ENCODE measurements at places on chromosomes 12 and 14. TPM values are rescaled to one million over a fixed set of nuclear protein-coding genes. Genes with fewer than 3 reads are reported as not detected.

GRCh38 chr14:87046960-87047359, 946.0 kb downstream of the GALC start:
- DNase-seq: no peak

- peak; percentile 21 for DNase-seq
Observed at GRCh38 chr12:119322301-119322723, 12.2 kb upstream of the CCDC60 start.

DNA sequence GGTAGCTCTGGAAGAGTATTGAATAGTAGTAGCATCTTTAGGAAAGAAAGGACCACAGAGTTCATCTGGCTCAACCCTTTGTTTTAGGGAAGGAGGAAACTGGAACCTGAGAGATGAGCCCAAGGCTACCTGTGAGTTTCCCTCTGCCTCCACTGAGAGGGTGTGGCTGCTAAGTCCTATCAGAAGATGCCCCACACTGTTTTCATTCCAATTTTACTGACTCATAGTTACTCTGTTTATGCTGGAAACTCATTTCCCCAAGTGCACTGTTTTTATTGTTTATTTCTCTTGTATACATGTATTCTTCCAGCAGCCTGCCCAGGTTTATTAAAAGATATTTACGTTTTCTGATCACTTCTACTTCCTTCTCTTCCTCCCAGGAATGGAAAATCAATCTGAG, 127.4 kb upstream of the ARHGAP5 start:
- DNase-seq: no peak

GRCh38 chr12:104519190-104520019, 62.7 kb downstream of the CHST11 start:
- no peak for DNase-seq

- no peak for DNase-seq
Observed at GRCh38 chr14:78259831-78260230, 89.7 kb downstream of the NRXN3 start.

DNA sequence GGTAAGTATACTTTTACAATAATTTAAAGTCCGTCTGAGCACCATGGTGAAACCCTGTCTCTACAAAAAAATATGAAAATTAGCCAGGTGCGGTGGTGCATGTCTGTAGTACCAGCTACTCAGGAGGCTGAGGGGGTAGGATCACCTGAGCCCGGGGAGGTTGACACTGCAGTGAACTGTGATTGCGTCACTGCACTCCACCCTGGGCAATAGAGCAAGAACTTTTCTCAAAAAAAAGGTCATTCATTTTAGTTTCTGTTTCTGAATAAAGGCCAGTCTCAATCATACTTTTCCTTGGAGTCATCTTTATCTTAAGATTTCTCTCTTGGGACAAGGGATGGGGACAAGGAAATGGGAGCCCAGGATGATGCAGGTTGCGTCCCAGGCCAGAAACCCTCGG, 12.9 kb downstream of the ANKRD13A start:
- DNase-seq: peak; percentile 41

DNA sequence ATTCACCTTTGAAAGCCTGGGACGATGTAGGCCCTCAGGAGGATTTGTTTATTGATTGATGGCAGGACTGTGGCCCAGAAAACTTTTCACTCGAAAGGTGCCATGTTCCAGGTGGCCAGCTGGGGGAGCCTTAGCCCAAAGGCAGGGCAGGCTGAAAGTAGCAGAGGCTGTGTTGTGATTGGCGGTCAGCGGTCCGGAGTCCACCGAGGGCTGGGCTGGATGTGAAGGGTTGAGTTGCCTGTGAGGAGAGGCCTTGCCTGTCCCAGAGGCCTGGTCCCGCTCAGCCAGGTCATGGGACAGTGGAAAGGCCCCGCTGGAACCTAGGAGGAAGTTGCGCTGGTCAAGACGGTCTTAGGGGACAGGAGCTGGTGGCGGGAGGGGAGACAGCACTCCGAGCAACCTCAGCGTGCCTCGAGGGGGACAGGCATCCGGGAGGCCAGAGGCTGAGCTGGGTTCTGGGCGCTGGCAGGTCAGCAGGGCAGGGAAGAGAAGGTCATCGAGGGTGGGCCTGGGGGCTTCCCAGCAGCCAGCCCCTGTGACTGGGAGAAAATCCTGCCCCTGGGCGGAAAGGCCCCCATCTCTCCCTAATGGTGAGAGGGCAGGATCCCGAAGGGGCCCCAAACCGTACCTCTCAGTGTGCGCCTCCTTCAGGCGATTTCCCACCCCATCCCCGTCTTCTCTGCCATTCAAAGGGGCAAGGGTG, 26.3 kb downstream of the CMA1 start:
- peak; percentile 46 for DNase-seq

- DNase-seq: no peak
Observed at GRCh38 chr12:5458229-5459050, 26.5 kb downstream of the NTF3 start.

GRCh38 chr12:15782667-15783066, 6.5 kb downstream of the EPS8 start:
- DNase-seq: no peak

DNA sequence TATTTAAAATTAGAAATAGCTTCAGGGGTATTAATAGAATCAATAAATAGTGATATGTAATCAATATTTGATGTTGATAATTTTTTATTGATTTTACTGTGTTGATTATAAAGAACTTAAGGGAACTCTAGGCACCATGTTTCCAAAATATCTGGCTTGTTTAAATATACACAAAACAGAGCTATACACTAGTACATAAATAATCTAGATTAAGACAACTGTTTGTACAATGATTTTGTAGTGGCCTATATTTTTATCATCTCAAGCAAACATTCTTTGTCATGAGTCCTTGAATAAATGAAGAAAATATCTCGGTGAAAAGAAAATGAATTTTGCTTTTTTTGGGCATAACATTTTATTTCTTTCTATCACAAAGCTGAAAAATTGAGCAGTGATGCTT, 117.1 kb upstream of the KRR1 start:
- no peak for DNase-seq

DNA sequence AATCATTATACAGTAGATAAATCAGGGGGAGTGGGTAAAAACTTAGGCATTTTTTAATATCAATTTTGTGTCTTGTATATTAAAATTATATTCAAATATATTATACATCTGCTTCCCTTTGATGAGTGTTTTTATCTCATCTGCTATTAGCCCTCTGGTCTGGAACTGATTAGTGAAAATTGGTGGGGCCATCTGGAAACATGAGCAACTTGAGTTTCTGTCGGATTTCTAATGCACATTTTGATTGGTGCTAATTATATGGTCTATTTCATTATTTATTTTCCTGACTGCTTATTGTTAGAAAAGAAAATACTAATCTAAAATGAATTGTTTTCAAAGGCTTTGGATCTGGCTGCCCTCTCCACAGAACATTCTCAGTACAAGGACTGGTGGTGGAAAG, 28.2 kb downstream of the TTC8 start:
- DNase-seq: no peak

DNA sequence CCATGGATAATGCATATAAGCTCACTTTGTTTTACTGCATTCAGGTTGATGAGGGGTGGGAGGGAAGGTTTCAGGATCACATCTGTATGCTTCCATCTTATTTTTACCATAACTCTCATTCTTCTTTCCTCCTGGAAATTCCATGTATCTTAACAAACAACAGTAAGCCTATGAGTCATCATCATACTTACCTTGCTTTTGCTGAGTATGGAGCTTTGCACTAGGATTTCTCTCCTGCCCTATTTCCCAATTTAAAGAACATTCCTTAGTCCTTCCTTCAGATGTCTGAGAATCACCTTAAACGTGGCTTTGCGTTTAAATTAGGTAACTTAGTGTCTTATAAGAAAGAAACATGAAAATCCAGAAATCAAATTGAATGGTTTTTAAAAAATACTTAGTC, 1.6 kb upstream of the CLEC14A start:
- DNase-seq: no peak

DNA sequence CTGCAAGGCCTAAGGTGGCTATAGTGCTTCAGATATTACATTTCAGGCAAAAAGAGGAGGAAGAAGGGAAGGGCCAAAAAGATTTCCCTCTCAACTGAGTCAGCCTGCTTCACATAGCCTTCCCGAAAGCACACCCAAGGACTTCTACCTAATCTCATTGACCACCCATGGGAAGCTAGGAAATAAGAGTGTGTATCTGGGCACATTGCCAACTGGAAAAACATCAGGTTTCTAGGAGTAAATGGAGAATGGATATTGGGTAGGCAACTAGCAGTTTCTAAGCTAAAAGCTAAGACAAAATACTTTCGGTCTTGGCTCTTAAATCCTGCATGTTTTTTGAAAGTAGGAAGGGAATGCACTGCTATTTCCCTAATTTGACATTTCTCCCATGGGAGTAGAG, 221.7 kb upstream of the GRIP1 start:
- no peak for DNase-seq

DNA sequence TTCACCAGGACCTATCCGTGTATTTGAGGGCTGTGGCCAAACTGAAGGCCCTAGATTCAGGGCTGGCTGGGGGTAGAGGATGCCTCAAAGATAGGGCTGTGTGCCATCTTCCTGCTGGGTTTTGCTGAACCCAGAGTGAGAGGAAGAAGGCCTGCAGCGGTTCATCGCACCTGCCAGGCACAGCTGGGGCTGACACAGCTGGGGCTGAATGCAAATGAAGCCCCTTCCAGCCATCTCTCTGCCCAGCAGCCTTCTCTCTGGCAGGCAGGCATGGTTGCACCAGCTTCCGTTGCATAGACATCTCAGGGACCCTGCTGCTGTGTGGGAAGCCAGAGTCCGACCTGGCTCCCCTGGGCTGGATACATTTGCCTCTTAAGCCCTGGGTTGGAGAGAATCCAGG, 152.4 kb downstream of the TSPAN9 start:
- no peak for DNase-seq

- no peak for DNase-seq
Observed at GRCh38 chr12:108918960-108919642, 39.2 kb downstream of the DAO start.

Gene SRRM4
- 0.08 TPM for total RNA-seq

Gene CFAP54
- total RNA-seq: 0.67 TPM

Measured in hepatocyte (in vitro differentiated cells).